ENCODE measurements at places on chromosomes 12 and 14.

DNA sequence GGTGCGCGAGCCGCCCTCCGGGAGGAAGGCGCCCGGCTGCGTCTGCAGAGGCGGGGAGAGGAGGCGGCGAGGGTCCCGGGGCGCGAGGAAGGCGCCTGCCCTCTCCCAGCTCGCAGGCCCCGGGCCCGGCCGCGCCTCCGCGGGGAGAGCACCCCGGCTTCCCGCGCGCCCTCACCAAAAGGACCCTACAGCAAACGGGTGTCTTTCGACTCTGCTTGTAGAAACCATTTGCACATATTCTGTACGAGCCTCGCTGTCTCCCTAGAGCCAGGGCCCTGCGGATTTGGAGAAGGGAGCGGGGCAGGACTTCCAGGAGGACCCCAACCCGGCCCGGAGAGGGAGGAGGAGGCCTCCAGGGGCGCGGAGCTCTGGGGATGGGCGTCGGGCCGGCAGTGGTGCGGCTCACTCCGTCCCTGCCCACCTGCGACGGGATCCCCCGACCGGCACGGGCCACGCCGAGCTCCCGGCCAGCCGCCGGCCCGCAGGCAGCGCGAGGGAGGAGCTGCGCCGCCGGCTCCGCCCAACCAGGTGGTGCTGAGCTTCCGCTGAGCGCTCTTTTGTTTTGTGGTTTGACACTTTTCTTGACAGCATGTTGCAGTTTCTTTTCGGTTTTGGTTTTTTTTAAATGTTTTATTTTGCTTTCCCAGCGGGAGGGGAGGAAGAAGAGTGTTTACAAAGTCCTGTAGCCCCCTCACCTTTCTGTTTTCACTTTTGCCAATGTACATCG is 103.3 kb upstream of the FKBP4 start:
- peak; percentile 71 for DNase-seq

DNA sequence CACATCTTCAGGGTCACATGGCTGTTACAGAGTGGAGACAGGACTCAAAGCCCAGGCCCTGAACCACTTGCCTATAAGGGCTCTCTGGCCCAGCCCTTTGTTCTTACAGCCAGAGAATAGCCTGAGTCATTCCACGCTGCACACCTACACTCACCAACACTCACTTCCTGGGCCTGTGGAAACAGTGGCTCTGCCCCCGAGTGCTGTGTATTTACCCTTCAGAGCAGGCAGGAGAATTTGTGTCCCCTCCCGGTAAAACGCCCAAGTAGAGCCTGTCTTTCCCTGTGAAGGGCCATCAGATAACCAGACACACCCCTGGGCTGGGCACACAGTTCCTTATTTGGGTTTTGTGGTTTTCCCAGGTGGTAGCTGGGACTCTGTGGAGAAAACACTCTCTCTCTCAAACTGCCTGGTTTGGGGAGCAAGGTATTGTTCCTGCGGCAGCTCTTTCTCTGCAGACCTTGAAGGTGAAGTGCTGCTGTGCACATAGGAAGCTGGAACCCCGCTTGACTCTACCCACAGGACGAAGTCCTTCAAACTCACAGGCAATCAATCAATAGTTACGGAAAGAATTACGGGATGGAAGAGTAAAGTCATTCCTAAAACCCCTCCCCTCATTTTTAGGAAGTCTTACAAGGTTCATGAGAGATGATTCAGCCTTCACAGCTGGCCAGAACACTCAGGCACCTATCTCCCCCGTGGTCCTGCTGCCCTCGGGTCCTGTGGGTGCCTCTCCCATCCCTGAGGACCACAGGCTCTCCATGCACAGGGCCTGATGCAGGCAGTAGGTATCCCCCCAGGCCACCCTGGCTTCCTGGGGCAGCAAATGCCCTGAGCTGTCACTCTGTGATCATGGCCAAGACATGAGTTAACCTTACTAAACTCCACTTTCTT is 20.3 kb downstream of the FIGNL2 start:
- DNase-seq = peak; percentile 8

DNA sequence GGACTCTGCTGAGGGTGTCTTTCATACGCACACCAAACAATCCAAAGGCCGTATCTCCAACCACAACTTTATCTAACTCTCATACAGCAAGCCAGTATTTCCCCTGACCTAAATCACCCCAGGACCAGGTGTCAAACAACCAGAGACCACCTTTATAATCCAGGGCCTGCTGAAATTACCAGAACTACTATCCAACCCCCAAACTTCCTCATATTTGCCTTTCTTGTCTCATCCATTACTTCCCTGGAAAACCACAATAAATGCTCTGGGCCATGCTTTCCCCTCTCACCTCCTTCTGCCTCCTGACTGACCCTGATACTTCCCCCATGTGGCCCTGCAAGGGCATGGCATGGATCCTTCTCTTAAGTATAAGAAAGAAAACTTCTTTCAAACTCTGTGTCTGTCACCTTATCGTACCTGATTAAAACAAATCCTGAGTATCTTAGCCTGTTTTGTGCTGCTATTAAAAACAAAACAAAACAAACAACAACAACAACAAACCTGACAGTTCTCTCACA is 44.7 kb upstream of the CRACR2A start:
- DNase-seq = peak; percentile 22

GRCh38 chr14:59830338-59830734 is 40.2 kb downstream of the RTN1 start:
- no peak for DNase-seq

DNA sequence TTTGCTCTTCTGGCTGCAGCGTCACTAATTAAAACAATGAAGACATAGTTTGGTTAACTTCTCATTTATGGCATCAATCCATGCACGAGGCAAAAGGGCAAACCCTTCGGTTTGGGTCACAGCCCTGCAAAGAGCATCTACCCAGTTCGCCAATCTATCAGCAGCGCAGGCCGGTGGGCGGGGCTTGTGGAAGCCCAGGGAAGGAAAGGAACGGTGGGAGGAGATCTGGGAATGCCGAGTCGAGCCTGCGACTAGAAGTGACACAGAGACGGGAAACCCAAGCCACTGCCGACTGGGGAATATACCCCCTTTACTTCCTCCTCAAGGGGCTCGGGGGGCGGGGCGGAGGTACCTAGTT is 466 bp downstream of the KICS2 start:
- DNase-seq = peak; percentile 45

All from GDM1 (cell line).